SJSA1 (cell line): ENCODE measurements at places on chromosomes 1 and 21. TPM values are rescaled to one million over a fixed set of nuclear protein-coding genes. Genes with fewer than 3 reads are reported as not detected.

The GLIS1 gene
- total RNA-seq: 1.2 and 2.6 TPM in 2 replicates

DNA sequence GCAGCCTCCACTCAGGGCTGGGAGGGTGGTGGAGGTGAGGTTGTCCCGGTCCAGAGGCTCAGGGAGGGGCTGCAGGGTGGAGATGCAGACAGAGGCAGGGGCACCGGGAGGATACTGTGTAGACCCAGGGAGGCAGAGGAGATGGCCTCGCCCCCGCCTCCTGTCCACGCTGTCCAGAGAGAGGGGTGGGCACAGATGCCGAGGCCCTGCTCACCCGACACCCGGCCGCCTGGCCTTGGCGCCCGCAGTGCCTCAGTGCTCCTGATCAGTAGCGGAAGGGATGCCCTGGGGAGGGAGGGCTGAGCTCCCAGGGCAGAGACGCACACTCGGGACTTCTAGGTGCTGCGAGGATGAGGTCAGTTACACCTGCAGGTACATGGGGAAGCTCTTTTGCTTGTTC, 102.7 kb upstream of the TTC34 start:
- H3K27me3 ChIP-seq: no peaks in the 10 kb centered on the region
- H3K4me1 ChIP-seq: no peaks in the 10 kb centered on the region
- no peaks in the 10 kb centered on the region for H3K36me3 ChIP-seq
- DNase-seq: no peak
- H3K4me3 ChIP-seq: no peak overlapping the region
- no peak overlapping the region for H3K27ac ChIP-seq

The CYP4Z1 gene
- total RNA-seq: not detected in 2 replicates

GRCh38 chr1:216566641-216567205, 143.5 kb upstream of the USH2A start:
- peaks cover 9% of the 10 kb centered on the region for H3K27me3 ChIP-seq
- no peaks in the 10 kb centered on the region for H3K4me1 ChIP-seq
- no peak overlapping the region for H3K27ac ChIP-seq
- H3K4me3 ChIP-seq: no peak overlapping the region
- no peaks in the 10 kb centered on the region for H3K36me3 ChIP-seq

DNA sequence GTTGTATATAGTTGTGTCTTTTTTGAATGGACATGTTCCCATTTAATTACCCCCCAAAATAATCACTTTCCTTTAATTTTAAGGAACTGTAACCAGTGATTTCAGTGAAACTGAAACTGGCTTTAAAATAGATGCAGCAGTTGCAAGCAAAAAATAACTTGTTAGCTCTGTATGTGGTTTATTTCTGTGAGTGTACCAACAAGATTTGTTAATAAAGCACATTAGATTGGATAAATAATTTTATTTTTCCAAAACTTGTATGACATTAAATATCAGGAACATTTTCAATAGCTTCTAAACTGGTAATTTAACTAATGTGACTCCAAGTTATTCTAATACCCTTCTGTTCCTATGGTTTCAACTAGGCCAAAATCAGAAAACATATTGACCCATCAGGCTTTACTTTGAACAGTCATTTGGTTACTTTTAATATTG, 184.3 kb upstream of the CACYBP start:
- DNase-seq: no peak
- no peaks in the 10 kb centered on the region for H3K36me3 ChIP-seq

GRCh38 chr1:199995096-199995685, 32.3 kb upstream of the NR5A2 start:
- no peaks in the 10 kb centered on the region for H3K4me1 ChIP-seq
- DNase-seq: no peak
- no peak overlapping the region for H3K4me3 ChIP-seq
- H3K27me3 ChIP-seq: no peaks in the 10 kb centered on the region

The UTS2 gene
- not detected in 2 replicates for total RNA-seq

DNA sequence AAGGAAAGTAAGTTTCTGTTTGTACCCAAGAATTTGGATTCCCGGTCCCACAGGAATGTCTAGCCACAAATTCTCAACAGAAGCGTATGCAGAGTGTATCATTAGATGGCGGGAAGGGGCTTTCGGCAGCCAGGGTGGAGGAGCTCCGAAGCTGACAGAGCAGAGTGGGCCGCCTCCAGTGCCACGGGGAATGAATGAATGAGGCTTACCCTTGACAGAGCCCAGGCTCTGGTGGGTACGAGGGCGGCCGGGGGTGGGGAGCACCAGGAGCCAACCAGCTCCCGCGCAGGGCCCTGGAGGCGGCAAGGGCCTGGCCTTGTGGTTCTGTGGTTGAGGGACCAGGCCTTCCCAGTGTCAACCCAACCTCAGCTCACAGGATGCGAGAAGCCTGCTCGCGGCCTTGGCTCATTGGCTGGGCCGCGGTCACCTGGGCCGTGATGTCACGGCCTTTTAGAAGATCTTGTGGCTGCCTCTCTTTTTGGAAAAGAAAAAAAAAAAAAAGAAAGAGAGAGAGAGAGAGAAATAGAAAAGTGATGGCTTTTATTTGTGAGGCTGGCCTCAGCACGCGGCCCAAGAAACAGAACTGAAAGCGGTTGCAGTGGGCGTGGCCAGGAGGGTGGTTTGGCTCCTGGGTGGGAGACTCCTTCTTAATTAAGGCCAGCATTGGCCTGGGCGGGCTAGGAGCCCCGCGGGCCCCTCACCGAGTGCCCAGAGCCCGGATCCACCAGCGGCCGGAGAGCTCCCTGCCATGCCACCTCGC, 34.9 kb upstream of the RUNX3 start:
- H3K4me1 ChIP-seq: peaks cover 54% of the 10 kb centered on the region
- peak overlapping the region; percentile 35 for H3K4me3 ChIP-seq
- H3K36me3 ChIP-seq: no peaks in the 10 kb centered on the region; the same call in 1 of the 2 replicates
- H3K27ac ChIP-seq: peak overlapping the region; percentile 96
- DNase-seq: peak; percentile 98

DNA sequence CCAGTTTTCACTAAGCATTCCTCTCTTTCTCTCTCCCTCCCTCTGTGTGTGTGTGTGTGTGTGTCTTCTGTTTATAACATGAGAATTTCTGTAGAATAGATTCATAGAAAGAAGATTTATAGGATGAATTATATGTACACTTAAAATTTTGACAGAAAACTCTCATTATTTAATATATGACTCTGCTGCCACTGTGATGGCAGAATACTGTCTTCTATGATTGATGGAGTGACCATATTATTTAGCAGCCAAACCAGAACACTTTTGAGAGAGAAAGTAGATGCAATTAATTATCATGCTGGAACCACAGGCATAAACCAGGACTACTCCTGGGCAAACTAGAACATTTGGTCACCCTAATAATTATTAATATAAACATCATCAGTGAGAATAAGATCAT, 34.3 kb upstream of the XPR1 start:
- no peaks in the 10 kb centered on the region for H3K4me1 ChIP-seq
- no peak overlapping the region for H3K4me3 ChIP-seq
- no peaks in the 10 kb centered on the region for H3K27me3 ChIP-seq
- no peaks in the 10 kb centered on the region for H3K36me3 ChIP-seq
- no peak for DNase-seq
